ENCODE measurements at places on chromosomes 12 and 14.

- DNase-seq, result no peak
These were observed 216.6 kb downstream of the GLT1D1 start for GRCh38 chr12:129069886-129070285.

GRCh38 chr12:118053071-118053985 lies 7.7 kb downstream of the WSB2 start:
- no peak for DNase-seq

DNA sequence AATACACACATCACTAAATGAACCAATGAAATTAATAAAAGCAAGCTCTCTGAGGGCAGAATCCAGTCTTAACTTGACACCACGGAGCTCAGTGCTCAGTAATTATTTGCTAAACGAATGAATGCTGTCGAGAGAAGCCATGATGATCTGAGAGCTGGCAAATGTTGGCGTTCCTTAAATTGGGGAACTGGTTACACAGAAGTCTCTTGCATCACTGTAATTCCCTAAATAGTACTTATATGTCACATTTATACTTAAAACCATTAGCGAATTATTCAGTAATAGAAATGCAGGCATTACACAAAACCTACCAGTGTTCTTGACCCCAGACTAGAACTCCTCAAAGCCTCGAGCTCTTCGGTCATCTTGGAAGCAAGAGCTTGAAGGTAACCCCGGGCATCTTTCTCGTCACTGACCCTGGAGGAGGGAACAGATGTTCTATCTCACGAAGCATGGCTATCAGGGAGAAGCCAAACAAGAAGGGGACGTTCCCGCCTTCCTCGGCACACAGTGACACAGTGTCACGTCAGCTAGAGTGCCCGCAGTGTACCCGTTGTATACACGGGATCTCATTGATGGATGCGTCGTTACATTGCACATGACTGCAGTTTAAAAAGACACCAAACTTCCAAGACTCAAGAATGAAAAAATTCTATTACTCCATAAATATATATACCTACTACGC lies 43.6 kb downstream of the AMN start:
- no peak for DNase-seq

- DNase-seq, result no peak
These were observed 1630.2 kb upstream of the FLRT2 start for GRCh38 chr14:83899706-83900105.

DNA sequence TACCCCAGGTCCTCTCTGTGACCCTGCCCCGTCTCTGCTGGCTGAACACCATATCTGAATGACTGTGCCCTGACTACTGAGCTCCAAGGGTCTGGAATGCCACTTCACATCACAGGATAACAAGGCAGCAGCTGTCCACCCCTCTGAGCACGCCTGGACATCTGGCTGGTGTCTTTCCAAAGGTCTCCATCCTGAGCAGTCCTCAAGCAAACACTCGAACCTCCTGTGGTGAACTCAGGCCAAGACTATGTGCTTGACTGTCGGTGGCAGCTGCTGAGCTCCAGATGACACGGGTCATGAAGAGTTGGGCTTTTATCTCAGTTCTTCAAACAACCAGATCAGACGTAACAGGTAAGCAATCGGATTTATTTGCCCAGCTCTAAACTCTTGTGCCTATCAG lies 117.2 kb upstream of the BCL2L14 start:
- no peak for DNase-seq

- no peak for DNase-seq
These were observed 214.3 kb upstream of the PDE3A start for GRCh38 chr12:20154052-20154451.
